Osteoblast (primary cell): ENCODE measurements at places on chromosomes 6 and 20. TPM values are rescaled to one million over a fixed set of nuclear protein-coding genes. Genes with fewer than 3 reads are reported as not detected.

DNA sequence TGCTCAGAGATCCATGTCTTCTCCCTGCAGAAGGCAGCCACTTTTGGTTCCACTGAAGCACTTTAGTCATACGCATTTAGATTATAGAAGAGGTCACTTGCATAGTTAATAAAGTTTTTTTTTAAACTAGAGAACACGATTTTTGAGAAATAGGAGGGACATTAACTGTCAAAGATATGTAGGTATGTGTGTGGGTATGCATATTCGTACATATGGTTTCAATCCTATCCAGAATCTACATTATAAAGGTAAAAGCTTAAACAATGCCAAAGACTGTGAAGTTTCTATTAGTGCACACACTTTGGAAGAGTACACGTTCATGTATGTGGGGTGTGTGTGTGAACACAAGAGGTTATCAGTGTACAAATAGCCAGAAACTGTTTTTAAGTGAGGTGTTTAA is 103.2 kb downstream of the BTBD3 start:
- no peak for DNase-seq

DNA sequence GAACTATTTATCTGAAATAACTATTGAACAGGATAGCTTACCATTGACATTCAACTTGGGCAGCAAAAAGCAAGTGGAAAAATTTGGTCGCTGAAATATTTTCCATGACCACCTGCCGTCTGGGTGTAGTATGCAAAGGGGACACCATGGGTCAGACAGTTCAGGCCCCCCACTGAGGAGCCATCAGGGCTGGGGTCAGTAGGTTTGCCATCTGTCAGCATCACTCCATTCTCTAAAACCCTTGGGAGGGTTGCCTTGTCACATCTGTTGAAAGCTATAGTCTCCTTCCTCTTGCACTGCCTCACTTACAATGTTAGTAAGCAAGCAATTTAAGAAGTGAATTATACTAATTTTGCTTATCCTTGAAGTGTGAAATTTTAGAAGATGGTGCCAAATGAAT is 44.9 kb downstream of the NRN1 start:
- no peak for DNase-seq

GRCh38 chr6:78199044-78199443 is 546.2 kb downstream of the MEI4 start:
- DNase-seq: no peak

GRCh38 chr20:11271319-11271718 is 597.5 kb upstream of the JAG1 start:
- no peak for DNase-seq

DNA sequence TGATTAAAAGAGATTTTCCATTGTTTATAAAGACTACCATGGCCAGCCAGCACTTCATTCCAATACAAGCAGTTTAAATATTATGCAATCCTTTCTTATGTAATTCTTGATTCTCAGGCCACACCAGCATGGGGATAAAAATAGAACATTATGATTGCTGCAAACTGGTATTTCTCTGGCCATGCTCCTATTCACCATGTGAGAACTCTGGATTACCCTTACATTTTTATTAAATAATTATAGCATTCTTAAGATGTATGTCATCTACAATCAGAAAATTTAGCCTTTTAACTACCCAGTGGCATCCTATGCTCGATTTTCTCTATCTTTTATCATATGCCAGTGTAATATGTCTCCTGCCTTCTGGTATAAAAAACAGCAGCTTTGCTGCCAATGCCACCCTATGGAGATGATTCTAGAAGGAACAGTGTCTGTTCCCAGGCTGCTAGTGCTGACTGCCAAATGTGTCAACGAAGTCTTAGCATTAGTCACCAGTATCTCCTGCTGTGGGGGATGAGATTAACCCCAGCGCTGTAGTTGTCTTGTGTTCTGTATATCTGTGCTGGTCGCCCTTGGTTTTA is 501.4 kb downstream of the BCKDHB start:
- DNase-seq: peak; percentile 58

DNA sequence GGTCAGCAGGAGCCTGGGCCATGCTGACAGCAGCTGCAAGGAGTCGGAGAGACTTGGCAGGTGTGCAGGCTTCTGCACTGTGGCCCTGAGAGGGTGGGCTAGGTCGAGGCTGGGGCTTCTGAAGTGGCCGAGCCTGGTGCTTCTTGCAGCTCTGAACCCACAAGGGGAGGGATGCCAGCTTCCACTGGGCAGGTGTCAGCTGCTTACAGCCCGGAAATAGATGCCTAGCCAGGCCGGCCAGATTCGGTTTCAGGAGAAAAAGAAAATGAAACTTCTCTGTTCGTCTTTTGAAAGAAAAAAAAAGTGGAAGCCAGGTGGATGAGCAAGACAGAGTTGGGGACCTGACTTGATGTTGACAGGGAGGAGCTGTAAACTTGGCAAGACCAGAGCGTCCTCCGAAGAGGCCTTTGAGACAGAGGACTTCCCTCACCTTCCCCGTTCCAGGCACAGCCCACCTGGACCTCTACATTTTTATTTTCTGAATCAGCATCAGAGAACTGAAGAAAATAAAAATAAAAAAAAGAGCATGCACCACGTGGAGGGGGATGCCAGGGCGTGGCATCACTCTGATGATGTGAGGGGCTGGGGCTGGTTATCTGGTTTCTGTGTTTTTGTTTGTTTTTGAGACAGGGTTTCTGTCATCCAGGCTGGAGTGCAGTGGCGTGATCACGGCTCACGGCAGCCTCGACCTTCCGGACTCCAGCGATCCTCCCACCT is at the start of gene ZBP1:
ZBP1 (minus strand) TSS at position 153 of the 717 bp plus-strand sequence; CDS start at position 22, 131 bp downstream.
- DNase-seq: no peak

DNA sequence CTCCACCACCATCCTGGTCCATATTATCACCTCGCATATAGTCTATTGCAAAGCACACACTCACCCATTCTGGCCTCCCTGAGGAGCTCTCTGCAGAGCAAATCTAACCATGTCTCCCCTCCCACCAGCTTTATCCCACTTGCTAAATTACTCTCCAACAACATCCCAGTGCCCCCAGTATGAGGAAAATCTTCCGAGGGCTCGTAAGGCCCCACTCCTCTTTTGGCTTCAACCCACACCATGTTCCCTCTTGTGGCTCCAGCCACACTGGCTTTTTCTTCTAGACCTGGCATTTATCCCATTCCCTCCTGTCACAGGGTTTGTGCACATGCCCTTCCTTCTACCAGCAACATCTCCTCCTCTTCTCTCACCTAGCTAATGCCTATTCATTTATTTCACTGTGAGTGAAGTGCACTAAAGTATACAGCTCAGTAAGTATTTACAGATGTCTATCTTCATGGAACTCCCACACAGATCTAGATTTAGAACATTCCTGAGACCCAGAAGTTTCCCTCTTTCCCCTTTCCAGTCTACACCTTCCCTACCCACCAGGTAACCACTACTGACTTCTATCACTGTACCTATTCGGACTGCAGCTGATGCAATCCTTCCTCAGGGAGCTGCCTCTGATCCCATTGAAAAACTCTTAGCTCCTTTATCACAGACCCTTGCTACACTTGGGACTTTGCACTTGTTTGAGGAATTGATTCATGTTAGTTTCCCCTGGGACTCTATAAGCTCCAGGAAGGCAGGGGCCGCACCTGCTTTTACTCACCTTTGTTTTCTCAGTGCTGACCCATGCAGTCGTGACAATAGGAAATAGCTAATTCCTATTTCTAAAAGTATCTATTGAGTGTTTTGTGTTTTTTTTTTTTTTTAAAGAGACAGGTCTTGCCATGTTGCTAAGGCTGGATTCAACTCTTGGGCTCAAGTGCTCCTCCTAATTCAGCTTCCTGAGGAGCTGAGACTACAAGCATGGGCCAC is 15.5 kb downstream of the MRPL14 start:
- DNase-seq: no peak

GRCh38 chr6:165837948-165838745 is 175.1 kb upstream of the PDE10A start:
- DNase-seq: no peak

DNA sequence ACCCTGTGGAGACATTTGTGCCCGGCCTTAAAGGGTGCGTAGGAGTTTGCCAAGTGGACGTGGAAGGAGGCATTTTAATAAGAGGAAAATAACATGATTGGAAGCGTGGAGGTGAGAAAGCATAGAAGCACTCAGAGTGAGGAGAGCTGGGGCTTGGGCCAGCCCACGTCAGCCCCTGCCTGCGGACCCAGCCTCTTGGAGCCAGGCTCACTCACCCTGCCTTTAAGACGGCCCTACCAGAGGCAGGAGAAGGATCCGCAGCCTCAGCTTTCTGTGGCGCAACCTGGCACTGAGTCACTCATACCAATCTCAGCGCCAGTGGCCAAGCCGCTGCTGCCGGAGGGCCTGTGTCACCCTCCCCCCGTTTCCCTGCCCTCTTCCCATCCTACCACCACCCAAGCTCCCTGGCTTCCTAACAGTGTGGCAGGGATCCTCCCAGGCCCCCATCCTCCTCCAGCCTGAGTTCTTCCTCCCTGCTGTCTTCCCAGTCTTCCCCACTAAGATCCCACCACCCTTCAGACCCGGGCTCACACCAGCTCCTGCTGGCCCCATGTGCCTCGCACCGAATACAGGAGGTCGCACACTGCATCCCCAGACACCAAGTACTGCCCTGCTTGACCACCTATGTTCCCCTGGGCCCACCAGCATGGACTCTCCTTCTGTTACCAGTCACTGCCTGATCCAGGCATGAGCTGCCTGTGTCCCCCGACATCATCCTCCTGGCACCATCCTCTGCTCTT is 285.2 kb downstream of the UST start:
- DNase-seq: peak; percentile 90

- DNase-seq: peak; percentile 100
Measured at GRCh38 chr20:63009045-63009961, 2.5 kb upstream of the BHLHE23 start.

DNA sequence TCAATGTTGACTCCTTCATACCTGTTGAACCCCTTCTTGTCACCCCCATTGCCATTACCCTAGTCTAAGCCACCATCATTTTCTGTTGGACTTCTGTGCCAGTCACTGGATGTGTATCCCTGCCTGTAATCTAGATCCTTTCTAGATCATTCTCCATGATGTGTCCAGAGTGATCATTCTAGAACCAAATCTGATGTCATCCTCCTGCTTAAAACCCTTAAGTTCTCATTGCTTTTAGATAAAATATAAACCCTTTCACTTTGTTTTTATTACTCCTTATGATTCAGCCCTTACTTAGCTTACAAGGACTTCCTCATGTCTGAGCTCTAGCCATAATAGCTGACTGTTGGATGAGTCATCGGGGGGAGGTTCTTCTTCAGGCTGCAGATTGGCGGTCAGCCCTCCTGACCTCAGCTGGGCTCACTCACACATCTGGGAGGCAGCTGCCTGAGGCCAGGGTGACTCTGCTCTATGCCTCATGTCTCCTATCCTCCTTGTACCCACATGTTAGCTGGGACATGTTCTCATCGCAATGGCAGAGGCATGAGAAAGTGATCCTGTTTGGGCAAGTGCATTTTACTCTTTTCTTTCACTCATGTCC is 287.6 kb downstream of the ESR1 start:
- DNase-seq: peak; percentile 92

GRCh38 chr6:165637586-165637985 is 25.5 kb downstream of the PDE10A start:
- DNase-seq: no peak

GRCh38 chr6:160396292-160396691 is 48.1 kb downstream of the SLC22A3 start:
- DNase-seq: no peak

GRCh38 chr6:1756472-1757129 is 146.9 kb downstream of the FOXC1 start:
- DNase-seq: no peak

DNA sequence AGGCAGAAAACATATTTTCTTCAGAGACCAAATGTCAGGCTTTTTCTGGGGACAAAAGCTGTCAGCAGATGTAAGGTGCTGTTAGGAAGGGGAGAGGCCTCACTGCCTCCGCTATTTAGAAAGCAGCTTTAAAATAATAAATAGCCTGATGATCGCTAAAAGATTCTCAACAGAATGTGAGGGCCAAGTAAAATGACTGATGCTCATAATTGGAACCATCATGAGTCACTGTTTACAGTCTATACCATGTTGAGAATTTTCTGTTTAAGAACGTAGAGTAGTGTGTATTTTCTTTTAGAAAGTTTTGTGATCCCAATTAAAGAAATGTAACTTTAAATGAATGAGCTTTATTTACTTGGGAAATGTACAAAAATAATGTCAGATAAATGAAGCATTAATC is 220.0 kb downstream of the CLIC5 start:
- DNase-seq: no peak

DNA sequence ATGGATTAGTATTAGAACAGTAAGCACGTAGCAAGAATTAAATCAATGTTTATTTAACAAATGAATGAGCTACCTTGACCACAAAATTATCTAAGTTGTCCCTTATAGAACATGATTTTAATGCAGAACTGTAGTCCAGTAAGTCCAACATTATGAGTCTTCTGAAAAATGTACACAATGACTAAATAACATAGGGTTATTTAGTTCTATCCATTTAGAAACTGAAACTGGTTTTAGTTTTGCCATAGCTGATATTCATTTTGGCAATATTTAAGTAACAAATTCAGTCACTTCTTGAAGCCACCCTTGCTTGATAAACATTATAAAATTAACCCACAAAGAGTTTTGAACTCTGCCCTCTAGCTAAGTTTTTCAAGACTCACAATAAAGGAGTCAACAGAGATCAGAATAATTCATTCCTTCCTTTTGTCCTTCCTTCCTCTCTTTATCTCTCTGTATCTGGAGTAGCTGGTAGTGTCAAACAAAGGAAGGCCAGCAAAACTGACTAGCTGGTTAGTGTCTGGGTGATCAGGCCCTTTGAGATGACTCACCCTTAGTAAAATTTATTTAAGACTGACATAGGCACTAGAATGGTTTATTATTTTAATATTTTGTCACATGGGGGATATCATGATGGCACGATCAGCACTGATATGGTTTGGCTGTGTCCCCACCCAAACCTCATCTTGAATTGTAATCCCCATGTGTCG is 115.1 kb downstream of the BTBD9 start:
- DNase-seq: peak; percentile 50

- DNase-seq: no peak
Measured at GRCh38 chr6:2542858-2543218, 207.9 kb downstream of the MYLK4 start.

GRCh38 chr6:21595285-21596144 is 2.0 kb downstream of the SOX4 start:
- DNase-seq: peak; percentile 74

DNA sequence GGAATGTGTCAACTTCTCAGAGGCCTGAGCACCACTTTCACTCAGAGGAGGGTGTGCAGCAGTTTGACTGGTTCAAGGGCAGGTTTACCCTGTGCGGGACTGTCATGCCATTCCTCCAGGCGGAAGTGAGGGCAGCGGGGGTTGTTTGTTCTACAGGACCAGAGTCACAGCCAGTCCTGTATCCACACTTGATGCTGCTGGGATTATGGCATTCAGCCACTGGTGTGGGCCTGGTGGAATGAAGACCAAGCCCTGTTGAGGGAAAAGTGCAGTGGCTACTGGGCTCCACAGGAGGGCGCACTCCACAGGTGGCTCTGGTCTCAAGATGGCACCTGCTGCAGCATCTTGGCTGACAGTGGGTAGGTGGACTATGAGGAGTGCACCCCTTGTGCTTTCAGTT is 14.8 kb downstream of the SEMG2 start:
- DNase-seq: no peak

- DNase-seq: peak; percentile 66
Measured at GRCh38 chr6:170212051-170212756, 78.7 kb downstream of the DLL1 start.

The MACROD2 gene
- 1.8 and 4.0 TPM in 2 replicates for total RNA-seq

The RWDD2A gene
- total RNA-seq: 5.4 and 6.5 TPM in 2 replicates

The XKR7 gene
- total RNA-seq: under 0.01 TPM in 1 of 2 replicates, not detected in the other

The C6orf52 gene
- not detected in 2 replicates for total RNA-seq

The TMEM244 gene
- total RNA-seq: not detected in 2 replicates

The SLPI gene
- total RNA-seq: 1.4 and 2.1 TPM in 2 replicates

The OPN5 gene
- total RNA-seq: under 0.01 TPM in 1 of 2 replicates, not detected in the other

The C6orf141 gene
- total RNA-seq: not detected in 2 replicates

The ISM1 gene
- total RNA-seq: 4.0 and 8.3 TPM in 2 replicates

The FAM209A gene
- total RNA-seq: under 0.01 TPM in 1 of 2 replicates, not detected in the other

The HLA-F gene
- total RNA-seq: 30.4 and 44.2 TPM in 2 replicates
